ENCODE measurements at places on chromosomes 3 and 15.
A peak's percentile ranks its signal among the peaks of the same experiment; 100 is the strongest.

DNA sequence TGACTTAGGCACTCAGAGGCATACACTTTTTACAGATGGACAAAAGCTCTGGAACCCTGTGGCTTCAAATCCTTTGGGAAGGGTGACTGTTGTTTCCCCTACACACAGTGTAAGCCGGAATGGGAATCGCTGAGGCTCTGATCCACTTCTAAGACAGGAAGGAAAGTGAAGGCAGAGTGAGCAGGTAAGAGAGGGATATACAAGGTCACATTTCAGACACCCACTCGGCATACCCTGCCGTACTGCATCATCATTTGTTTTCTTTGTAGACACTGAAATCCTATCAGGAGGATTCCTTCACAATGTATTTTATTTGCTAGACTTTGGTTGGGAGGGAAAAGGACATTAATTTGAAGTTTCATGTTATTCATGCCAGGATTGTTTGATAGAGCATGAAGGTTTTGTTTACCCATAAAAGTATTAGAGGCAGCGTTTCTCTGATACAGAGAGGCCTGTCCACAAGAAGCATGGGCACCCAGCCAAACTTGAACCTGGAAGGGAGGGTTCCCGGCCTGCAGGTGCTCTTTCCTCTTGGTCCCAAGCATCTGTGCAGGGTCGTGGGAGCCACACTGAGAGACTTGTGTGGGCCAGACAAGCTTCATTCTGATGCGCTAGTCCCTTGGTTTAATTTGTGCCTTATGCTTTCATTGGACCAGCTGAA is 21.9 kb upstream of the POLR2M start:
- no peak for DNase-seq

DNA sequence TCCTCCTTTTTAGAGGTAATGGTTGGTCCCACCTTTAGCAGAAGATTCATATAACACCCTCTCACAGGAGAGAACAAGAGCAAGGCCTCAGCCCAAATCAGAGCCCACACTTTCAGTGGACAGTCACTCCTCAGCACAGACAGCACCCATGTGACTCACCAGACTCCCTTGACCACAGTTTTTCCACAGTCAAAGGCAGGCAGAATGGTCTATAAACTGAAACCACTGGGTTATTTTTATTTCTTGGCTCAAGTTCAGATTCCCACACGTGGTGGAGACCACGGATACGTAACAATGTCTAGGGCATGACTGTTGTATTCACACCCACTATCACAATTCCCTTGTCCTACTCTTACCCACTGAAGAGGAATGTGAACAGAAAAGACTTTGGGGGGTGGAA is 237.8 kb upstream of the UBE2E1 start:
- DNase-seq = peak; percentile 78

GRCh38 chr15:77981281-77982126 is 96.0 kb downstream of the TBC1D2B start:
- DNase-seq = no peak

GRCh38 chr15:85475711-85476110 is 95.3 kb downstream of the AKAP13 start:
- no peak for DNase-seq

- DNase-seq = no peak
Measured at GRCh38 chr3:122310361-122310760, 14.7 kb upstream of the CSTA start.

- DNase-seq = peak; percentile 39
Measured at GRCh38 chr3:35500641-35501350, 138.5 kb upstream of the ARPP21 start.

DNA sequence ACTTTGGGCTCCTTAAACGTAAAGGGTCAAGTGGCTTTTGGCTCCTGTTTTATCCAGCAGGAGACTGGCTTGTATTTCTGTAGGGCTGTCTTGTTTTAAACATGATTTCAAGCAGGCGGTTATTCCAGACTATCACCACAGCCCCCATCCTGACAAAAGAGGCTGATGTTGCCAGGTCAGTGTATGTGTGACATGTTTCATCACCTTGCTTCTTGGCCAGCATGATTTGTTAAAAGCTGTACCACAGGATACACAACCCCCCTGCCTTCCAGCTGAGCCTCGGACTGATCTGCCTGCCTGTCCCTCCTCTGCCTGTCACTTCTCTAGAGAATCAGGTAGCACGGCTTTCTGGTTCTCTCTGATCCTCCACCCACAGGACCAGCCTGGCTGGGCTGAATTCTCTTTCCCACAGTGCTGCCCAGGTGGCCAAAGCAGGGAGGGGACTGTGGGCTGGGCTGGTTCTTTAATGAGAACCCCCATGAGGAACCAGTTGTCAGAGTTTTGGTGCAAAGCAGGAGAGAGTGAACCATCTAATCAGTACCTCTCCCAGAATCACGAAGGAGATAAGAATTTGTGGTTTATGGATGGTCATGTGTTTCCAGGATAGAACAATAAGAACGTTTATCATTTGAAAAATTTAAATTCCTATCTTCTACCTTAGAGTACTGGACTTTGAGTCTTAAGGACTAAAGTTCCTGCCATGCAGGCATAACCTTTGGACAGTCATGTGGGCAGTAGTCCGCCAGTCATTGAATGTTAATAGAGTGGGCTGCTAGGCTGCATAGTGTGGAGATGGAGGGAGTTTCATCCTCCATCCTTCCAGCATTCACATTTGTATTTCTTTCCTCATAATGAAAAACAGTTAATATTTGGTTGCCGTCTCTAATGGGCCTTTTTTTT is 8.8 kb downstream of the ABHD6 start:
- no peak for DNase-seq

Data from muscle of back (tissue), 13 donors.